ENCODE measurements at places on chromosomes 11 and 22.

DNA sequence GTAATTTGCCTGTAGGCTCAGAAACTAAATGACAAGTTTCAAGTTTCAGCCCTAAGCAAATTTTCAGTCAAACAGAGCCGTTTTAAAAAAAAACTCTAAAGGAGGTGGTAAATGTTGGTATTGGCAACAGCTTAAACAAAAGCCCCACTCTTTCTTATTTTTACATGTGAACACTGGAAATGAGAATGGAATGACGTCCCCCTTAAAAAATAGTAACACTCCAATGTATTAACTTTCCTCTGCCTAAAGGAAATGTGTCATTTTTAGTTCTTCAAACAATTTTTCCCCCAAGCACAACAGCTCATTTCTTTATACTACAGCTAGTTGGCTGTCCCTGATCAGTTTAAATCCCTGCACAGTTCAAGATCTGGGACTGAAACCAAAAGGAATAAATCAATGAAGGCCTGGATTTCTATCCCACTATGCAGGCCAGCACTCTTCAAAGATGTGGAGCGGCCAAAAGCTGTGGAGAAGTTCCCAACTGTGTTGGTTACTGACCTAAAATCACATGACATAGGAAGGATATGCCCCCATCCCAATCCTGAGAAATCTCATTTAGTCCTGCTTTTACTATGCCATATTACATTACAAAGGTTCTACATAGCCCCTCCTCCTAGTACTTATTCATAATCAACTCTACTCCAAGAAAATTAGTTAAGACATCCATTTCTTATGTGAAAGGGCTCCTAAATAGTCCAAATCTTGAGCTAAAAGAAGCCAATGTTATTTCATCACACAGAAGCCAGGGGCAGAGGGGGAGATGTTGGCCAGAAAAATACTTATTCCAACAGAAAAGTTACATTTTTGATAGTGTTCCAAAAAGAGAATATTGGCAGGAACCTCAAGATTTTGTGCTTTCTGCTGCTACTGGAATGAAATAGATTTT, 95.9 kb downstream of the CADM1 start:
- no peak for DNase-seq

GRCh38 chr11:1054143-1055108, 17.9 kb upstream of the MUC6 start:
- DNase-seq = peak; percentile 7

GRCh38 chr22:40107244-40107643, 70.5 kb upstream of the TNRC6B start:
- no peak for DNase-seq

GRCh38 chr22:47858773-47859306, 1096.4 kb downstream of the TBC1D22A start:
- DNase-seq = no peak

DNA sequence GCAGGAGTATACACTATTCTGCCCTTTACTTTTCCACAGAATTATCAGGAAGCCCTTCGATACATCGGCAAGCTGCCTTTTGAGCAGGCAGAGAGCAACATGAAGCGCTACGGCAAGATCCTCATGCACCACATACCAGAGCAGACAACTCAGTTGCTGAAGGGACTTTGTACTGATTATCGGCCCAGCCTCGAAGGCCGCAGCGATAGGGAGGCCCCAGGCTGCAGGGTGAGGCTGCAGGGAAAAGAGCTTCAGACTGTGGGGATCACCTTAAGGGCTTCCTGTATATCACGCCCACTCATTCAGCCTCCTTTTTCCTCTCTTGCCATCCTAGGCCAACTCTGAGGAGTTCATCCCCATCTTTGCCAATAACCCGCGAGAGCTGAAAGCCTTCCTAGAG, 6.8 kb upstream of the HMBS start:
- no peak for DNase-seq

DNA sequence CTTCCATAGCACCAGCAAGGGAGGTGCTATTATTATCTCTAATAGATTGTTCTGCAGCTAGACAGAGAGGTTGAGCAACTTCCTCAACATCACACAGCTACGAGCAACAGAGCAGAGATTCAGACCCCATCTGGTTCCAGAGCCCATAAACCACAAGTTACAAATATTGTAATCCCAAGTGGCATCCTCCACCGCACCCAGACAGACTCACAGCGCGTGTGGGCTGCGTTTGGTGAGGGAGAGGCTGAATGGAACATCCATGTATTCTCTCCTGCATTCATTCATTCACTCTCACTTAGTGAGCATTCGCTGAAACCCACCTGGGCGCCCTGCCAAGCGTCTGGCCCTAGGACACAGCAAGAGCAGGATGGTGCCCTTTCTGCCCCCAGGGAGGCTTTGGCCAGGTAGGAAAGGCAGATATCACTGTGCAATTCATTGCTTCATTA, 33.5 kb downstream of the LIF start:
- no peak for DNase-seq

- no peak for DNase-seq
These were observed 3.8 kb upstream of the SHISAL1 start for GRCh38 chr22:44316393-44317122.

DNA sequence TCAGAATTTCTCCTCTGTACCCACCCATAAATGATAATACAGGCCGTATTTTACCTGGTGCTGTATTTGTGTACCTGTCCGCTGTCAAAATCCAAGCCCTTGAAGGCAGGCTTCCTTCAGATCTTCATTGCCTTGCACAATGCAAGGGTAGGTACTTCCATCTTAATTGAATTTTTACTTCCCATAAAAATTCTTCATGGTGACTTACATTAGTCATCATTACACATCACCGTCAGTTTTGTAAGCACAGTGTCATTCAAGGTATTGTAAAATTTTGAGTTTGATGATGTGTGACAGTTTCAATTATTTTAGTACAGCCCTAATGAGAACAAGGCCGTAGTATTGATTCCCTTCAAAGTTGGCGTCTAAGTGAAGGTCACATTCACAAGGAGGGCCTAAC, 770 bp upstream of the TSG101 start:
- DNase-seq = no peak

- no peak for DNase-seq
These were observed 1422.9 kb downstream of the TBC1D22A start for GRCh38 chr22:48185071-48186055.

- no peak for DNase-seq
These were observed 218.8 kb upstream of the B3GAT1 start for GRCh38 chr11:134630861-134631260.

- DNase-seq = no peak
These were observed 70.0 kb downstream of the NARS2 start for GRCh38 chr11:78504708-78505107.

Data from nephron progenitor cell (in vitro differentiated cells).